ENCODE measurements at places on chromosomes 3 and 15.

DNA sequence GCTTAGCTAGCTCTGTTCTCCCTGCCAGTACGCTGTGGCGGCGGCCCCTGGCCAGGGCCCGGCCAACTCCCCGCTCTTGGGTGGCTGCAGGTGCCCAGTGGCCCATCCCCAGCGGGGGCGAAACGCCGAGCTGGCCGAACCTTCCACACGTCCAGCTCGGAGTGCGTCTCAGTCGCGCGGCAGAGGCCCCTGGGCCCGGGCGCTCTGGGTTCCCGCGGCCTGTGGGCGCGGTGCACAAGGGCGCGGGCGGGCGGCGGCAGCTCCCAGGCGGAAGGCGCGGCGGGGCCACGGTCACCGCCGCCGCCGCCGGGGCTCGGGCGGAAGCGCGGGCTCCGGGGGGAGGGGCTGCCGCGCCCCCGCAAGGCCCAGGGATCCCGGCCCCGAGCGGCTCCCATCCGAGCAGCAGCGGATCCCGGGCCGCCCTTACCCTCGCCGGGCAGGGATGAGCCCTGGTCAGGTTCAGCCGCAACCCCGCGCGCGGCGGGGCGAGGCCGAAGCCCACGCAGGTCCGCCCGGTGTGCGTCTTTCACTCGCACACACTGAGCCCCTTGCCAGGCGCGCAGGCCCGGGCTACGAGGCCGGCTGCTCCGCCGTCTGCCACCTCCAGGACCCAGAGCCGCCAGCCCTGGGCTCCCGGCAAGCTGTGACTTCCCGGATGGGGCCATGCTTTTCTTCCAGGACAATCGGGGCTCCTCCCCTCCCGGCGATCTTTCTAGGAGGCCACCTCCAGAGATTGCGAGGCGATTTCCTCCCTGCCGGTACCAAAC lies 54.2 kb downstream of the CCDC54 start:
- DNase-seq: peak; percentile 26

- DNase-seq: peak; percentile 89
Observed at GRCh38 chr15:91469632-91470567, 369.8 kb downstream of the SV2B start.

DNA sequence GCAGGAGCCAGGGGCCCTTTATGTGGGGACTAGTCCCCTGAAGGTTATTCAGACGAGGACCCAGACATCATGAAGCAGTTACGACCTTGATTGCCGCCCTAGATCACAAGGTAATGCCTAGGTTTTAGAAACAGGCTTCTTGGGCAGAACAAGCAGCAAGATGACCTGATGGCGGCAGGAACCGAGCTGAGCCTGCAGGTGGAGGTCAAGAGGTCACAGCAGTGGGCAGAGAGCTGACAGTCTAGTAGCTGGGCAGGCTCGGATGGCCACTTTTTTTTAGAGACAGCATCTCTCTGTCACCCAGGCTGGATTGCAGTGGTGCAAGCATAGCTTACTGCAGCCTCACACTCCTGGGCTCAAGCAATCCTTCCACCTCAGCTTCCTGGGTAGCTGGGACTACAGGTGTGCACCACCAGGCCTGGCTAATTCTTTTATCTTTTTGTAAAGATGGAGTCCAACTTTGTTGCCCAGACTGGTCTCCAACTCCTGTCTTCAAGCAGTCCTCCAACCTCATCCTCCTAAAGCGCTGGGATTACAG lies 83.5 kb upstream of the ABHD17C start:
- no peak for DNase-seq

DNA sequence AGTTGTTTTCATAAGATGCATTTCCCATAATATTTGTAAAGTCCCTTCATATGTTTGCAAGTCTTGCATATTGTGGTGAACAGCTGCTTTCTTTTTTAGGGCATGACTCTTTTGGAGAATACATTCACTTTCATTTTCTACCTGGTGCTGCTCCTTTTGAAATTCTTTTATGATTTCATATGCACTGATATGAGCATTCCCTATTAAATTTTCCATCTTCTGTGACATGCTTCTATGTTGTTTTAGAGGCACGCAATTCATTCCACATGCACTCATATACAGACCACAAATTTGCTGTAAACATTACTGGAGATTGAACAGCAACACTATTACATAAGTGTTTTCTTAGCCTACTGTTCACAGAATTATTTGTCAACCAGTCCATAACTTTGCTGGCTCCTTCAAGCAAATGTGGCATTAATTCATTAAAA lies 92.8 kb upstream of the TNFSF10 start:
- DNase-seq: no peak

DNA sequence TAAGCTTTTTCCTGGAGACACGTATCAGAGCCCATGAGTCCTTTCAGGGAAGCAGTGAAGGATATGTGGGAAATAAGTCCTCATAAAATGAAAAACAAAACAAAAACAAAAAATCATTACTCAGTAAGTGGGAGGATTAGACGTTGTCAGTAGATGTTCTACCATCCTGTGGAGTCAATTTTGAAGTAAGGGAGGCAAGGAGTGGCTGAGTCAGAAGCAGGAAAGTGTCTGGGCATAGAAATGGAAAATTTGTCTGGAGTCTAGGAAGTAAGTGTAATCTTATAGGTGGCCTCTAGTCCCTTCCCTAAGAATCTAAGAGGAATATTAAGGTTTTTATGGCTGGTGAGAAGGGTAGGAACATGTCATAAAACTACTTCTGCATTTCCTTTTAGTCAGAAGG lies 339.8 kb upstream of the SEMA6D start:
- no peak for DNase-seq

GRCh38 chr3:136802481-136802996 lies 16.4 kb upstream of the SLC35G2 start:
- DNase-seq: no peak

DNA sequence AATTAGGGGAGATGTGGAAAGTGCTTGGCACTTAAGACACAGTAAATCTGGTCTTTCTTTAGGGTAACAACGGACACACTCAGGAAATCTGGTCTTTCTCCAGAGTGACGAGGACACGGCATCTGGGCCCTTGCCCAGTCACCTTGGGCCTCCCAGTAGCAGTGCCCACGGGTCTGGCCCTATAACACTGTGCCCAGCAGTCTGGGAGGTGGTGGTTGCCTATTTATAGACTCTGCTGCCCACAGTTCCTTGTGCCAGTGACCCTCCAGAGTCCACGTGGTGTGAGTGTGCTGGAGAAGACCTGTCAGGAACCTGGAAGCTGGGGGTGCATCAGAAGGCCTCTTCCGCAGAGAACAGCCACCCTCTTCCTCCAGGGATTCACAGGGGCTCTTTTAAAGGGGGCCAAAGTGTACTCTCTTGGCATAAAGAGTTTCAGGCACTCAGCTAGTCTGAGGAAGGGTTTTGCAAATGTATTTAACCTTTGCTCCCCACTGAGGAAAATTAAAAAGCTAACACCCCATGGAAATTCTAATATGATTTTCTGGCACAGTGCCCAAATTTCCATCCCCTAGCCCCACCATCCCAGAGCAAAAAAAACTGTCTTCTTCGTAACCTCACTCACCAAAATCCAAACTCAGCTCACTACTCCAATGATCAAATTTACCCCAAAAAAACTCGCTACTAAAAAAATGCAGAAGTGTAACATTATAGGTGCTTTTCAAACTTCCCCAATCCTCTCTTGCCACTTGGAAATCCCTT lies 15.4 kb downstream of the WNT5A start:
- no peak for DNase-seq

- DNase-seq: no peak
Observed at GRCh38 chr3:188562144-188562543, 408.2 kb downstream of the LPP start.

GRCh38 chr15:23514484-23514883 lies 51.0 kb upstream of the MKRN3 start:
- DNase-seq: no peak

- no peak for DNase-seq
Observed at GRCh38 chr15:64267331-64267973, 88.5 kb downstream of the CSNK1G1 start.

DNA sequence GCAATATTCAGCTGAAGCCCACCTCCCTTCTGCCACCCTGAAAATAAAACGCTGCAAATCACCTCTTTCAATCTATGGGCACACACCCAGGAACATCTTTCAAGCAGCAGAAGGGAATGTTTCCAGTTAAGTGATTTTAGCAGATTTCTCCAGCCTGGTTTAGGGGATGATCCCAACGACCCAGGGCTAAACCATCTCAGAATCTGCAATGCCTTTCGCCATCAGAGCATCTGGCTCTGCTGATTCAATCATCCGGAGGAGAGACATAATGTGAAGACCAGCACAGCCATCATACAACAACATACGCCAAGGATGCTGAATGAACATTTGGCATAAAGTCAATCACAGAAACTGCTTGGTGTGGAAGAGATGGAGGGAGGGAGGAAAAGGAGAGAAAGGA lies 15.5 kb upstream of the LRRN1 start:
- DNase-seq: no peak

DNA sequence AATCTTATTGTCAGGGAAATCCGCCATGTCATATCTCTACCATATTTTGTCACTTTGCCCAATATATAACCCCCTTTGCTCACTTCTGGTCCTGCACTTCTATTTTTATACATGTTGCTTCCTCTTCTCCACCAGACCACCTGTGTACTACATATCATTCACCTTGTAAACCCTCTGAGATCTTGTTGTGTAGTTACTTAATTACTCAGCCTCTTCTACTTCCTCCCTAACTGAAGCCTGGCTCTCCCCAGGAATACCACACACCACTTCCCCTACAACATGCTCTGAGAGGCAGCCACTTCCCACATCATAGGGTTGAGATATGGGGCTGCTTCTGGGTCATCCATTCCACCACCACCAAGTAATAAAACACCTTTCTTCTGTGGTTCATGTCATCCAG lies 10.0 kb downstream of the HEXA start:
- peak; percentile 39 for DNase-seq

GRCh38 chr3:14359348-14359747 lies 43.1 kb upstream of the SLC6A6 start:
- DNase-seq: no peak

GRCh38 chr3:8903191-8903590 lies 60.1 kb downstream of the RAD18 start:
- DNase-seq: no peak

DNA sequence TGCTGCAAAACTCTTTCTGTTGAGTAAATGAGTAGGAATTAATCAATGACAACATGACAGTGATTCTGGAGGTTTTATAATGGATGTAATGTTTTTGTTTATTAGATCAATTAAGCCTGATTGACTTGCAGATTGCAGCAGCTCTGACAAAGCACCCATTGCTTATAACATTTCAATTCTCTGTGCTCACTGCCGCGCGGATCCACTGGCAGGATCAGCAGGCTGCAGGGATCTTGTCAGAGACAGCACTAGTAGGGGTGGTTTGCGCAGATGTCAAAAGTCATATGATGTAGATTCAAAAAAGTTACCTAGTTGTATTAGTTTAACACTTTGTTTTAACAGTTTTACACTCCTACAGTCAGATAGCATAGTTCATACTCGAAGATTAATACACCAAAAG lies 93.4 kb downstream of the MBNL1 start:
- no peak for DNase-seq

GRCh38 chr15:28020644-28021043 lies 78.5 kb downstream of the OCA2 start:
- no peak for DNase-seq

DNA sequence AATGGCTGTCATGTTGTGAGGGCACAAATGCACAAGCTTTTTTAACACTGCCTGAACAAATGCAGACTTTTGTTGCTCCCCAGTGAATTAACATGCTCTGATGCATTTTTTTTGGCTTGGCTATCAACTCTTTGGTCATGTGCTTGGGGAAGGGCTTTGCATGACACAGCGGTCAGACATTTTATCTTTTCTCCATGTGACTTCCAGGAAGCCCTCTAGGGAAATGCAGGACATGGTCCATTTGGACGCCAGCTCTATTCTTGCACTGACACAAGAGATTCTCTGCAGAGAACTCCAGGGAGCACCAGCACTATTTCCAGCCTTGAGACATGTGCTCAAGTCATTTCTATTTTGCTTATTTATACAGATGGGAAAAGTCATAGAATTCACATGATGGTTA lies 46.2 kb downstream of the NEK11 start:
- no peak for DNase-seq

GRCh38 chr3:71441925-71442651 lies 141.4 kb downstream of the FOXP1 start:
- no peak for DNase-seq

DNA sequence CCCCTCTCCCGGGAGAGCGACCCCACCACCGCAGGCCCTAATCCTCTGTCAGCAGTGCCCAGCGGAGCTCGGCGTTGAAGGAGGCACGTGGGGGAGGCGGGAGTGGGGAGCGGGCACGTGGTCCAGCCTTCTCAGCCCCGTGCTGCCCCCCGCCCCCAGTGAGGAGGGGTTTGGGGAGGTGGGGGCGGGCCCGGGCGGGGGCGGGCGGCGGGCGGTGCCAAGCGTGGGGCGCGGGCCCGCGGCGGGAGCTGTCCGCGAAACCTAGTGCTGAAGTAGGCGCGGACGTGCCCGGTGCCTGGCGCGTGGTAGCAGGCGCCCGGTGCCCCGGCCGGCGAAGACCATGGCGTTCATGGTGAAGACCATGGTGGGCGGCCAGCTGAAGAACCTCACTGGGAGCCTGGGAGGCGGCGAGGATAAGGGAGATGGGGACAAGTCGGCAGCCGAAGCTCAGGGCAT lies at the start of gene CPLX3:
Gene CPLX3 (plus strand): TSS at position 264 of the 456 bp plus-strand sequence. CDS start 77 bp downstream, at position 341.
- DNase-seq: no peak

GRCh38 chr3:146555311-146555710 lies 10.9 kb upstream of the PLSCR1 start:
- no peak for DNase-seq

- DNase-seq: no peak
Observed at GRCh38 chr15:27438403-27439375, 467.7 kb downstream of the GABRG3 start.
